Epithelial cell of prostate (primary cell): ENCODE measurements at places on chromosomes 4 and X.

DNA sequence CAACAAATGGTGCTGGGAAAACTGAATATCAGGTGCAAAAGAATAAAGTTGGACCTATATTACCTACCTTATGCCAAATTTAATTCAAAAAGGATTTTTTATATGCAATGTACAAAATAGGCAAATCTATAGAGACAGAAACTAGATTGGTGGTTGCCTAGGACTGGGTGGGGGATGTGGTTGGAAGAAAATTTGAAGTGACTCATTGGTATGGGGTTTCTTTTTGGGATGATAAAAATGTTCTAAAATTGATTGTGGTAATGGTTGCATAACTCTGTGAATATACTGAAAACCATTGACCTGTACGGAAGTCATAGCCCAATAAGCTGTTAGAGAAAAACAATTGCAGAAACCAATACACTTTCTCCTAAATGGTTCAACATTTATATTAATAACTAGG, 72.1 kb downstream of the COL4A5 start:
- no peak for DNase-seq

- no peak for DNase-seq
These were observed 234.1 kb upstream of the PGRMC2 start for GRCh38 chr4:128521648-128522111.

DNA sequence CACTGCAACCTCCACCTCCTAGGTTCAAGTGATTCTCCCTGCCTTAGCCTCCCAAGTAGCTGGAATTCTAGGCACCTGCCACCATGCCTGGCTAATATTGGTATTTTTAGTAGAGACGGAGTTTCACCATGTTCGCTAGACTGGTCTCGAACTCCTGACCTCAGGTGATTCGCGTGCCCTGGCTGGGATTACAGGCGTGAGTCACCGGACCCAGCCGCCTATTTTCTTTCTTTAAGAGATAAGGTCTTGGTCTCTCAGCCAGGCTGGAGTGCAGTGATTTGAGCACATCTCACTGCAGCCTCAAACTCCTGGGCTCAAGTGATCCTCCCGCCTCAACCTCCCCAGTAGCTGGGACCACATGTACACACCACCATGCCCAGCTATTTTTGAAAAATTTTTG, 166.5 kb downstream of the DHRSX start:
- DNase-seq, result no peak

DNA sequence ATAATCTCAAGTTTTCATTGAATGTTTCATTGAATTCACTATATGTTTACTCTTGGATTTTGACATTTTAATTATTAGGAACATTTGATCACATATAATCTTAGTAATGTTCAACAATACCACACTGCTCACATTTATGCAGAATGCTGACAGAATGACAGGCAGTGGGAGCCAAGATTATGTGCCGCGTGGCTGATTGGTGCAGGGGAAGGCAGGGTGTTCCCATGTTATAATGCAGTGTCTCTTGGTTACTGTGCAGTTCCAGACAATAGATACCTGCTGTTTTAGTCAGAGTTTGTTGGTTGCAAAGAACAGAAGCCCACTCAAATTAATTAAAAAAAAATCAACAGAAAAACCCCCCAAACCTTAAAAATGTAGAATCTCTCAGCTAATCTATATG, 33.0 kb downstream of the FHIP1A start:
- DNase-seq, result no peak

GRCh38 chrX:53362449-53362848, 60.0 kb downstream of the SMC1A start:
- no peak for DNase-seq

DNA sequence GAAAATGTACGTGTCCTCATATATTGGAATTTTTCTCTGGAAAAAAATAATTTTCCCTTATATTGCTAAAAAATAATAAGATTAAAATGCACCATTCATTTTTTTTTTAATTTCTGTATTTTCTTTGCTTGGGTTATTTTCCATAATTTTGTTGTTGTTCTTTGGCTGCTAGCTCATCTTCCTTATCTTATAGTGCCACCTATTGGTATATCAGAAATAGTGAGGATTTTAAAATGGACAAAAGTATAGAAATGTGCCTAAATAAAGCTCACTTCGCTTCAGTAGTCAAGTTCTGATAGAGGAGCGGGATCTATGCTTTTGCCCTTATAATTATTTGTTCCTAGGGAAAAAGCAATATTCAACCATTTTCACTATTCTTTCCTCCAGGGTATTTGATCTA, 134.8 kb downstream of the NAP1L3 start:
- DNase-seq, result no peak

DNA sequence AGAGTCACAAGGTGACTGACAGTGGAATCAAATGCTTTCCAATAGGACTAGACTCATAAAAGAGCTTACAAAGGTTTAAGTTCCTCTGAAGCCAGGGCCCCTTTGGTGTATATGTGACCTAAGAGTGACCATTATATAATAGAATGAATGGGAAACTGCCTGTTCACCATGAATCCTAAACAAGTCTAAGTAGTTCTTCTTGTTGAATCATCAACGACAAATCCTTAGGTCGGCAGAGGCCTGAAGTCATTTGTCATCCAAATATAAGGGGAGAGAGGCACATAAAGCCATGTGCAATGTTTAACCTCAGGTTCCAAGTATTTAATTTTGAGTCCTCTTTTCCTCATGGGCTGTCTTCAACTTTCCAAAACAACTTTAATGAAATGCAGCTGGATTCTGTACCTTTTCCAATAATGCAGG, 122.4 kb downstream of the RASL11B start:
- DNase-seq, result no peak

GRCh38 chrX:77426811-77427210, 20.4 kb upstream of the FGF16 start:
- no peak for DNase-seq

GRCh38 chrX:136210243-136210642, 41.0 kb downstream of the MAP7D3 start:
- no peak for DNase-seq

DNA sequence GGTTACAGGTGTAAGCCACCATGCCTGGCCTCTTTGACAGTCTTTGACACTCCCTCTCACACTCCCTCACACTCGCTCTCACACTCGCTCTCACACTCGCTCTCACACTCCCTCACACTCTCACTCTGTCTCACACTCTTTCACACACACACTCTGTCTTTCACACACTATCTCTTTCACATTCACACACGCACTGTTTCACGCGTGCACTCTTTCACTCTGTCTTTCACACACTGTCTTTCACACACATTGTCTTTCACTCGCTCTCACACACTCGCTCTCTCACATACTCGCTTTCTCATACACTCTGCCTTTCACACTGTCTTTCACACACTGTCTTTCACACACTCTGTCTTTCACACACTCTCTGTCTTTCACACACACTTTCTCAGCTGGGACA, 167.1 kb upstream of the CXCL13 start:
- DNase-seq, result no peak

- DNase-seq, result no peak
These were observed 145.8 kb downstream of the MSN start for GRCh38 chrX:65813245-65813644.

- DNase-seq, result no peak
These were observed at the start of gene EDNRA for GRCh38 chr4:147480891-147481576. Gene EDNRA (plus strand): TSS chr4:147481097. CDS start chr4:147485682, 4,585 bp downstream.

DNA sequence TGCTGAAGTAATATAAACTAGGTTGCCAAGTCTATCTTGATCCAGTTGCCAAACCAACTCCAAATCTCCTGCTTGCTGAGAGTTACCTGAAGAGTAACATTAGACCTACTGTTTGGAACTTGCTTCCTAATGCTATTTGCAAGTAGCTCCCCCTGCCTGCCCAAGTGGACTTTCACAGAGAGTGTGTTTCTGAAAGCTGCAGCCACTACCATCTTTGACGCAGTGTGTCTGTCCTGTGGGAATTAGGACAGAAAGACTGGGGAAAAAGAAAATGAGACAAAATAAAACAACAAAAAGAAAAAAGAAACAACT, 195.0 kb upstream of the HS3ST1 start:
- DNase-seq, result peak; percentile 54

- no peak for DNase-seq
These were observed 185.7 kb downstream of the AMELX start for GRCh38 chrX:11478911-11479310.

DNA sequence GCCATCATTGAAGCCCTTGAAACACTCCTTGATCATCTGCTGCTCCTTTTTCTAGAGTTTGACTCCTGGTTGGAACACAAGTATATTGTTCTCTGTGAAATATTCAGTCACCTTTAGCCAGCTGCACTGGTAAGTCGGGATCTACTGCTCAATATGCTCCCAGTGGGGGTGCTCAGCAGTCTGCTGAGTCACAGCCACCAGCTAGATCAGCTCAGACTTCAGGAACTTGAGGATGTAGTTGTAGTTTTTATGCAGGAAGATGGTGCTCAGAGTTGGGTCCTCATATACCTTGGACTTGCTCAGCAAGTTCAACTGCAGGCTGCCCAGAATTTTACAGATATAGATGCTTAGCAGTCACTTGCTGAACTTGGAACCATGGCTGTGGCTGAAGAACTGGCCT, 202.5 kb upstream of the RPL34 start:
- DNase-seq, result no peak

- DNase-seq, result no peak
These were observed 7.8 kb upstream of the NUP54 start for GRCh38 chr4:76155979-76156378.

GRCh38 chrX:109943092-109943739, 59.7 kb upstream of the TMEM164 start:
- no peak for DNase-seq

GRCh38 chr4:39021631-39022030, 10.6 kb downstream of the TMEM156 start:
- no peak for DNase-seq

DNA sequence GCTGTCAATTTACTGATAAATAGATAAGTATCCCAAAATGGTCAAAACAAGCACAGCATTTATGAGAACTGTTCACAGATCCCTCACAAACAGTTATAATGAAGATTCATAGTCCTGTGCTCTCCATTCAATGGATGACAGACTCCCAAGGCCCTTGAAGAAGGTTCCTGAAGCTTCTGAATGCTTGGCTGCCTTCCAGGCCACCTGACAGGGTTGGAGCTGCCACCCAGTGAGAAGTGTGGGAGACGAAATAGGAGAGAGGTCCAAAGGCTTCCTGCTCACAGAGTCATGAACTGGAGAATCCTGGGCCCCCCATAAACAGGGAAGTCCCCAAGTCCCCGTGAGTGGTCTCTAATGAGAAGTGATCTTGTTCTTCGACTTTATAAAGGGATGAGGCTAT, 26.0 kb upstream of the ANXA3 start:
- DNase-seq, result no peak

DNA sequence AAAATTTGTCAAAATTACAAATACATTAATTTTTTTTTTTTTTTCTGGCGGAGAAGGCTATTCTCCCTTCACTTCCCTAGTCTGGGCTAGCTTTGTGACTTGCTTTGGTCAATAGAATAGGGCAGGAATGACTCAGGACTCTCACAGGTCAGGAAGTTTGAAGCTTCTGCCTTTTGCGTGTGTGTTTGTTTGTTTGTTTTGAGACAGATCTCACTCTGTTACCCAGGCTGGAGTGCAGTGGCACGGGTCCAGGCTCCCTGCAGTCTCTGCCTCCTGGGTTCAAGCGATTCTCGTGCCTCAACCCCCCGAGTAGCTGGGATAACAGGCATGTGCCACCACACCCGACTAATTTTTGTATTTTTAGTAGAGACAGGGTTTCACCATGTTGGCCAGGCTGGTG, 55.9 kb upstream of the USP9X start:
- no peak for DNase-seq

DNA sequence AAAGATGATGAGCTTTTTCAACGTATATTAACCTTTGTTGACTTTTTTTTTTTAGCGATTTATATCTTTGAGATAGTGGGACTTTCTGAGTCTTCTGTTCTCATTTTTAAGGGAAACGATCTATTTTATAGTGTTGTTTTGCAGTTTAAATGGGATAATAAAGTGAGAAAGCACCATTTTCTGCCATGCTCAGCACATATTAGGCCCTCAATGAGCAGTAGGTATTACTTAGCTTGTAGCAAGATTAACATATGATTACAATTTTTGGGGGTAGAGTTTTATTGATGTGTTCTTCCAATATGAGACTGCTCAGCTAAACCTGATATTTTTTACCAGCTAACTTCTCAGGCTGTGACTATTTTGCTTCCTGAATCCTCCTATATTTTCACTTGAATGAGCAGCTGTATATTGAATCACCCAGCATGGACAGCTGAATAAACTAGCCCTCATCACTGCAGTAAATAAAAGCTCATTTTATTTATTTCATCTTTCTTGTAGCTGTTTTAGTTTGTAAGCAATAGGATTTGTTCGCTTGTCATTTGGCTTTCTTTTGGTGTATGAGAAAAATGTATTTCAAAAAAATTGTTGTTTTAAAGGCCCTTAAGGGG, 43.7 kb downstream of the UGT8 start:
- DNase-seq, result no peak

- DNase-seq, result no peak
These were observed 43.5 kb downstream of the CCDC158 start for GRCh38 chr4:76377481-76377901.

DNA sequence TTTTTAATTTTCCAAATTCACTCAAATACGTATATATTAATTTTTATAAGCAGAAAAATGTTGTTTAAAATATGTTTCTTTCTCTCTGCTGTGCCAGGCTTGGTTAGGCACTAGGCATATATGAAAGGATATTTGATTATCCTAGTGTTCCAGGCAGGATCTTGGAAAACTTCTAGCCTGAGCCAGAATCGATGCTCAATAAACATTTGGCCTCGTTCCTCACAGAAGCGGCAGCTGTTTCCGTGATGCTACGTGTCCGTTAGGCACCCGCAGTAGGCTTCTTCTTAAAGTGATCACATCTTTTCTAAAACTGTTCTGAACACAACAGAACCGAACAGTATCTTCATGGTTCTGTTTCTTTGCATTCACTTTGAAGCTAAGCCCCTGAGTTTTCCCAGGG, 50.1 kb upstream of the CRMP1 start:
- DNase-seq, result no peak

GRCh38 chrX:15150586-15150985, 119.3 kb downstream of the ASB9 start:
- no peak for DNase-seq

DNA sequence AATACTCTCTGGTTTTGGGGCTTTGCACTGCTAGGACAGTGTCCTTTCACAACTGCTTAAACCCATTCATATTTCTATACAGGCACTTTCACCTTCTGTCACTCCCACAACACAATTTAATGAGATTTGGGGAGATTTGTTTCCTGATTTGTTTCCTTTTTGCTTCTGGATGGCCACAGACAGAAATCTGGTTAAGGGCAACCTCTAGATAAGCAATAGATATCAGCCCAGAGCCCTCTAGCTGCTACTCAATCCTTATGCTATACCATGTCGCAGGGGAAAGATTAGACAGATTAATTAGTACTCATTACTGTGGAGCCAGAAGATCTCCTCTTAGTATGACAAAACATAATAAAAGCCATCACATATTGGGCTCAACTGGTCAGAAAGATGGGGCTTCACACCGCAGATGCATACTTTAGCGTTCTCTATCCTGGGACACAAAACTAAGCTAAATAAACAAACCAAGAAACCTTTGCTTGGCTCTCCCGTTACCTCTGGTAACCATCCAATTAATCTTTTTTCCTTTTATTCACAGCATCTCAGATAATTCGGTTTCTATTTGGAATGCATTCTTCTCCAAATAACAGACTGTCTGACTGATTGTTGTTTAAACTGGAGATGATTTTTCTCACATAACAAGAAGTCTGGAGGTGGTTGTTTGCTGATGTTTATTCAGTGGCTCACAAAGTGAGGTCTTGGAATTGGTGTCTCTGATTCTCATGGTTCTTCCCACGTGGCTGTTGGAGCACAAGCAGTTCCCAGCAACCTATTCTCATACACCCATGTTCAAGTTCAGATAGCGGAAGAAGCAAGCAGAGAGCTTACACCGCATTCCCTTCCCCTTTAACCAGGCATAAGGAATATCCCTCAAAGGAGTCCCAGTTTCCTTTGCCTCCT, 41.0 kb upstream of the ZNF330 start:
- no peak for DNase-seq
